CD4-positive, alpha-beta T cell treated with Interleukin-4 for 1 hour (primary cell): ENCODE measurements at places on chromosomes 7 and 10.

GRCh38 chr7:69430384-69431021 is 167.8 kb upstream of the AUTS2 start:
- no peak for DNase-seq

- DNase-seq = no peak
Observed at GRCh38 chr7:124085179-124085578, 52.3 kb upstream of the TMEM229A start.

DNA sequence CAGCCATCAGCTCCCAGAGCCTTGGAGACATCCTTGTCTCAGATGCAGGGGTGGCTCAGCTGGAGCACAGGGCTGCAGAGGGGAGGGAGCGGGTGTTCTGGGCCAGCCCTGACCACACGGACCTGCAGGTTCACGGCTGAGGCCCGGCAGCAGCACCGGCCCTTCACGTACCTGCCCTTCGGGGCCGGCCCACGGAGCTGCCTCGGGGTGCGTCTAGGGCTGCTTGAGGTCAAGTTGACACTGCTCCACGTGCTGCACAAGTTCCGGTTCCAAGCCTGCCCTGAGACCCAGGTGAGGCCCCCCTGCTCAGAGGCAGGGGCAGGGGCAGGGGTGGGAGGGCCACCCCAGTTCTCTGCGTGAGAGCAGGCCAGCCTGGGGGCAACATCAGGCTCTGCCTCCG is 45.2 kb downstream of the PARP12 start:
- no peak for DNase-seq

DNA sequence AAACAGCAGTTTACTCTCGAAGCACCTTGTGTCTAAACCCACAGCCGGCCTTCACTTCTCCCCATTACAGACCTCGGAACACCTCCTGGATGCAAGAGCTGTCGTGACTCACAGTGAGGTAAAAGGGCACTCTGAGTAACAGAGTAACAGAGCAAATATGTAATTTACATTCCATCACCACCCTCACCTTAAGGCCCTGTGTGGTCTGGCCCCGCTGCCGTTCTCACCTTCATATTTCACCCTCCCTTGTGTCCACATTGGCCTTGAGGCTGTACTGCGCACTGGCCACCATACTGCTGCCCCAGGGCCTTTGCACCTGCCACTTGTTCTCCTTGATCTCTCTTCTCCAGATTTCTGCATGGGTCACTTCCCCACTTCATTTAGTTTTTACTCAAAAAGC is 12.6 kb downstream of the FFAR4 start:
- DNase-seq = no peak

DNA sequence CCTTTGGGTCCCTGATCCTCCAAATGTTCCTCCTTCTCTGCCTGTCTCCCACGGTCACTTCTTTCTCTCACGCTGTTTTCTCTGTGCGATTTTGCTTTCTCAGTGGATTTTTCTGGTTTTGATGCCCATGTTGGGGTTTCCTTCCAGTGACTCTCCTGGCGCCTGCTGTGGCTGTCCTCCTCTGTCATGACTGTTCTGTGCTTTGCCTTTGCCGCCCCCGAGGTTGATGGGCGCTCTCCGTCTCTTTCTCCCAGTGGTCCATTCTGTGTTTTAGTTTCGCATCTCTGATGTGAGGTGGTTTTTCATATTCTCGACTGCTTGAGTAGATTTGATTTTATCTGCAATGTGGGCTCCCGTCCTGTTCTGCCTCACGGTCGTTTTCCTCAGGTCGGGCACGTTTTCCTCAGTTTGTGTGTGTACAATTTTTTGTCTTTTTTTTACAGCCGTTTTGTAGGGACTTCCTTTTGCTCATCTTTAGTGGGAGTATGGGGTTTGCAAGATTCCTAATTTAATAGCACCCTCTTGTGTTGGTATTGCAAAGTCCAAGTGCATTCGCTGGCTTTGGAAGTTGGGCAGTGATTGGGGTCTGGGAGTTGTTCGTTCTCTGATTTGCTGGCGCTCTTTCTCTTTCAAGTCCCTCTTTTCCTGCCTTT is 100.0 kb downstream of the INPP5A start:
- peak; percentile 26 for DNase-seq

- no peak for DNase-seq
Observed at GRCh38 chr10:1417574-1417973, 319.8 kb downstream of the ADARB2 start.

DNA sequence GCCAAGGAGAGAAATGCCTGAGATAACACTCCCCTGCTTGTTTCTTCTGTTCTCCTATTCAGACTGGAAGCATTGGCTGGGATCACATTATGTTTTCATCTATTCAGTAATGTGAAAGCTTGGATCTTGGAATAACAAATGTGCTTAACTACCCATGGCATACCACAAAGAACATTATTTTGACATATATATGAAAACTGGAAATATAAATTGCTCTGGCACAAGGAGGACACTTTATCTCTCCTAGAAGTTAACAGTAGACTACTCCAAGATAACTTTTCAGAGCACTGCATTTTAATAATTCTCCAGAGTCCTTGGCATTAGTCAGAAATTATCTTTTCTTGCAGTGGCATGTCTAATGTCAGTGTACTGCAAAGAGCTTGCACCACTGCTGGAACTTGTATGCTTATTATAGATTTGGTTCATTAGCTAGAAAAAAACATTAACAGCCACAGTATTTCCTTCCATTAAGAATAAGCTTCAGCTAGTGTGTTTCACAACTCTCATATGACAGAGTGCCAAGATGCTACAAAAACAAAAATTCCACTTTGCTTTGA is 169.3 kb upstream of the LRRN3 start:
- DNase-seq = no peak

DNA sequence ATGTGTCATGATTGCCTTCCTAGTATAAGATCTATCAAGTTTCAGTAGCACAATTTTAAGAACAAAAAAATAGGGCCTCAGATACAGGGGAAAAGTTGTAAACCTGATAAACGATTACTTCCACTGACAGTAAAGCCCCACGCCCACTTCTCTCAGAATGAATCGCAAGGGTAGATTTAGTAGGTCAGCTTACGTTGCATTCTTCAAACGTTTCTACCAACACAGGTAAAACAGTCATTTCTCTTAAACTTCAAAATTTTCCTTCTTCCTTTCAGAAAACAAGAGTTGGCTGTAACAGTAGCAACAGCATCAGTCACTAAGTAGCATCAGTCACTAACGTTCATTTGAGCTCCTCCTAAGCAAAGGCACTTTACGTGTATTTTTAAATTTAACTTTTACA is 221.5 kb downstream of the ADAM12 start:
- no peak for DNase-seq

DNA sequence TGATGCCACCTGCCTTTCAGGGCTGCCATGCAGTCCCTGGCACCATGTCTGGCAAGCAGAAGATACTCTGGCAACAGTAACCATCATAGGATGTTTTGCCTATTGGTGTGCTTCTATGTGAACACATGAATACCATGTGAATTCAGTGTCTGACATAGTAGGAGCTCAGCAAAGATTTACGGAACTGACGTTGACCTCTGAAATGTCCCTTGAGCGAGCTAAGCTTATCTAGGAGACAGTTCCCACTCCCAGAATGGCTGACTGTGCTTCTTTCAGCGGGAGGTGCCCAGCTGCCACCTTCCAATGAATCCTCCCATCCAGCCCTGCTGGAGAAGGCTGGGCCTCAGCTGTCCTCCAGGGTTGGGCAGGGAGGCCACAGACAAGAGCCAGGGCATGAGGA is 71.2 kb upstream of the LRRC18 start:
- DNase-seq = no peak

GRCh38 chr7:77416621-77417371 is 647 bp upstream of the GSAP start:
- no peak for DNase-seq

GRCh38 chr10:26057466-26057865 is 123.4 kb downstream of the MYO3A start:
- DNase-seq = no peak

- peak; percentile 58 for DNase-seq
Observed at GRCh38 chr10:124648738-124649137, 95.4 kb downstream of the FAM53B start.

GRCh38 chr7:28446131-28446530 is 33.8 kb downstream of the CREB5 start:
- DNase-seq = no peak

DNA sequence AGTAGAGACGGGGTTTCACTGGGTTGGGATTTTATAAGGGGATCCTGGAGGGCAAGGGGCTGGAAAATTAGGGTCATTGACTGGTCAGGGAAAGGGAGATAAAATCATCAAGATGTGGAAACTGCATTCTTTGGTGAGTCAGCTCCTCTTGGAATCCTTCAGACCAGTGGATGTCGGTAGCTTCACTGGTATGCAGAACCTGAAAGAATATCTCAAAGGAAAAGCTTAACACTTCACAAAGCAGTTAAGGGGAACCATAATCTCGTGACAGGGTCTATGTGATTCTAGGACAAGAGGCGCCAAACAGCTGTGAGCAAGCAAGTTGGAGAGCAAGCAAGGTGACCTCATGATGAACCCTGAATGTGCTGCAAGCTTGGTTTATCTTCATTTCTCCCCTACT is 634.7 kb upstream of the AUTS2 start:
- no peak for DNase-seq

- DNase-seq = no peak
Observed at GRCh38 chr10:66535439-66535838, 390.4 kb upstream of the LRRTM3 start.

DNA sequence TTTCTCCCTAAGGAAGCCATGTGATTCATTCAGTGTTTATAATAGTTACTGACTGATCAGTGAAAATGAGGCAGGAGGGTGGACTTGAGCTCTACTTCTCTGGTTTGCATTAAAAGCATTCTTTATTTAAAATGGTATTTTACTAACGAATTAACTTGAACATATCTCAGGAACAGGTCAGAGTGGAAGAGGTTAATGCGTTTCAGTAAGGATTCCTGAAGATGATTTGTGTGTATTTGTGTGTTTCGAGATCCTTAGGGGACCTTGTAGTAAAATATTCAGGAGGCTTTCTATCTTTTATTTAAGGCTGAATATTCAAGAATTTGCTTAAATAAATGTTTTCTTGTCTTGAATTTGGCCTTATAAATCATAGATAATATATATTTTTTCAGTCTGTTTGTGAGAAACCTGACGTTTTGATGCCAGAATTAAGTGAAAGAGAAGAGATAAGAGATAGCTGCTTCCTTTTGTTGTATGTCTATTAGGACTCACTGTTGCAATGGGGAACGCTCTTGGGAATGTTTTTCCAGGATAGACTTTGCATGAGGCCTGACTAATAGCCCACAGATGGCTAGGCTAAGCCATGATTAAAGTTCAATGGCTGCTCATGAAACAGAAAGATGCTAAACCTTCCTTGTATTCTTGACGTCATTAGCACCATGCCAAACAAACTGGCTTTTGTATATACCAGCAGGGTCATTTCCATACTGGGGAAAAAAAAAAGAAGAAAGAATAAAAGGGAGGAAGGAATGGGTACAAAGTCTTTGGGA is 93.8 kb upstream of the MTPN start:
- DNase-seq = no peak

- no peak for DNase-seq
Observed at GRCh38 chr10:94006591-94007550, 13.1 kb downstream of the PLCE1 start.

DNA sequence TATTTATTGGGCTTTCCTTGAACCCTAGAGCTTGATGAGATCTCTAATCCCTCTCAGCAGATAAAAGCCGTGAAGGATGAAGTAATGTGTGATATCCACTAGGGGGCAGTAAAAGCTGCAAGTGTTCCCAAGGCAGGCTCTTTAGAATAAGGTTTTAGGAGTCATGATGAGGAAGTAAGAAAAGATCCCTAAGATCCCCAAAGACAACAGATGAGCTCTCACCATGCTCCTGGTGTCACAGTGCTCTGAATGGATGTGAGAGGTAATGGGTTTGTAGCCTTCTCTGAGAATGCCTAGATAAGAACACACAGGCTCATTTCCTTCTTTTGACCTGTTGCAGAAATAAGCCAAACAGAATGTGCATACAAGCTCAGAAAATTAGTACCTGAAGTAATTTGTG is 70.4 kb upstream of the ITPRID1 start:
- DNase-seq = no peak

DNA sequence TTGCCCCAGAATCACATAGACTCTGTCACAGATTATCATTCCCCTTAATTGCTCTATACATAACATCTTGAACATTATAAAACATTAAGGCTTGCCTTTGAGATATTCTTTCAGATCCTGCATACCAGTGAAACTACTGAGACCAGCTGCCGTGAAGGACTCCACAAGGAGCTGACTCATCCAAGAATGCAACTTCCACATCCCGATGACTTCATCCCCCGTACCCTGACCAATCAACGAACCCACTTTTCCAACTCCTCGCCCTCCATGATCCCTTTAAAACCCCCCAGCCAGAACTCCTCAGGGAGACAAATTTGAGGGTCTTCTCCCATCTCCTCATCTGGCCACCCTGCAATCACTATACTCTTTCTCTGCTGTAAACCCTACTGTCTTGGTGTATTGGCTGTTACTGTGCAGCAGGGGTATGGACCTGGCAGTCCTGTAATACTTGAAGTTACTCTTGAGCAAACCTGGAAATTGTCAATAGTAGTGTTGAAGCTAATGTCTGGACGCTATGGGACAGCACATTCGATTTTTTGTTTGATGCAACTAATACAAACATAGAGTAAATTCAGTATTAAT is 49.8 kb downstream of the HTR5A start:
- DNase-seq = no peak

GRCh38 chr10:22643116-22643515 is 71.3 kb downstream of the PIP4K2A start:
- DNase-seq = no peak

- no peak for DNase-seq
Observed at GRCh38 chr10:69090685-69091084, 2.8 kb downstream of the SRGN start.

DNA sequence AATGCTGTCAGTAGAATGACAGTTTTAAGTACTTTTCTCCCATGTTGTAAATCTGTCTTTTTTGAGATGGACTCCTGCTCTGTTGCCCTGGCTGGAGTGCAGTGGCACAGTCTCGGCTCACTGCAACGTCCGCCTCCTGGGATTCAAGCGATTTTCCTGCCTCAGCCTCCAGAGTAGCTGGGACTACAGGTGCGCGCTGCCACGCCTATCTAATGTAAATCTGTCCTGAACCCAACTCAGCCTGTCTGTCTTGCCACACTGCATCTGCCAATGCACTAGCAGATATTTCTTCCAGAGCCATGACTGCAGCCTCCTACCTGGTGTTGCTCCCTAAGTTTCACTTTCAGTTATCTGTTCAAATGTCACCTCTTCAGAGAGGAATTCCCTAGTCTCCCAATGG is 264.1 kb downstream of the PHF14 start:
- no peak for DNase-seq

DNA sequence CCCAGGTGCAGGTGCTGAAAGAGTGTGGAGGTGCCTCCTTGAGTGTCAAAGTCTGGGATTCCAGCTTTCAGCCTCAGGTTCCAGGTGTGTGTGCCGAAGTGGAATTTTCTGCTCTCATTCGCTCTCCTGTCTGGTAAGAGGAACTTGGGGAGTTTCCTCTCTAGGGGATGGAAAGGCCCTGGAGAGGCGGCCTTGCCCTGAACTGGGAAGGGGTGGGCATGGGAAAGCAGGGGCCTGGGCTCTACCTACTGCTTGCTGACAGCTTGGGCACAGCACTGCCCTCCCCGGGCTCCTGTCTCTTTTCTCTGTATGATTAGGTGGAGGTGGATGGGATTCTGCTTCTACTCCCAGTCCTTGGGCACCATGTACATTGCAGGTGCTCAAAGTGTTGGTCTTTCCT is 192.8 kb downstream of the ZNF716 start:
- no peak for DNase-seq
